Muscle of back (tissue), 13 donors: ENCODE measurements at places on chromosomes 4 and X. TPM values are rescaled to one million over a fixed set of nuclear protein-coding genes. Genes with fewer than 3 reads are reported as not detected.
A peak's percentile ranks its signal among the peaks of the same experiment; 100 is the strongest.

- peak; percentile 79 for DNase-seq
These were observed 139.0 kb downstream of the ATP10D start for GRCh38 chr4:47624031-47624441.

DNA sequence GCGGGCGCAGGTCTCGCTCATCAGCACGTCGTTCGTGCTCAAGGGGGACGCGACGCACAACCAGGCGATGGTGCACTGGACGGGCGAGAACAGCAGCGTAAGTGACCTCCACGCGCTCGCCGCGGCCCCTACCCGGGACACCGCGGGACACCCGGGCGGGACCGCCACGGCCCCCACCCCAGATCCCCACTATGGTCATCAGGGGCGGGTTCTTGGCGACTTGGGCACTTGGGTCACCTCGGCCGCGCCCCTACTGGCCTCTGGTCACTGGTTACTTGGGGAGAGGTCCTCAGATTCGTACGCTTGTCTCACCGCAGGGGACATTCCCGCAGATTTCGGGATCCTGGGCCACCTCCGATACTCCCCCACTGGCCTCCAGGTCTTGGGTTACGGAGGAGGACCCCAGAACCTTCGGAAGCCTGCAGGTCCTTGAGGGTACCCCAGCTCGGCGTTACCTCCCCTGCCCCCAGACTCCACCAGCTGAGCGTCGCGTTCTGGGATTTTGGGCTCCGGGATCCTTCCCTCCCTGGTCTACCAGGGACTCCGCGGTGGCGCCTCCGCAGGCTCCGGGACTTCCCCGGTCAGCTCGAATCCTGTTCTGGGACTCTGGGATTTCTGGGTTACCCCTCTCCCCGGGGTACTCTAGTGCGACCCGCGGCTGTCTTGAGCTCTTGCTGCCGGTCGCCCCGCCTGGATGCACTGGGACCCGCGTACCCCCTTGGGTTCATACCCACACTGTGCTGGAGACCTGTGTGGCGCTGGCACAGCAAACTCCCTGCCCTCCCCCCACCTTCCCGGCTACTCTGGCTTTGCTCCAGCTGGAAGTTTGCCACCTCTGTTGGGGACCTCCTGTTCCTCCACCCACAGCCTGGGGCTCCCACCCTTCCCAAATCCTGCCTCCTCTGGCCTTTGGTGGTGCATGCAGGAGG, 956 bp downstream of the SORCS2 start:
- DNase-seq, result no peak

- no peak for DNase-seq
These were observed 10.2 kb upstream of the RHOH start for GRCh38 chr4:40186665-40187014.

Gene LRIT3
- polyA plus RNA-seq, result 0.21 TPM

DNA sequence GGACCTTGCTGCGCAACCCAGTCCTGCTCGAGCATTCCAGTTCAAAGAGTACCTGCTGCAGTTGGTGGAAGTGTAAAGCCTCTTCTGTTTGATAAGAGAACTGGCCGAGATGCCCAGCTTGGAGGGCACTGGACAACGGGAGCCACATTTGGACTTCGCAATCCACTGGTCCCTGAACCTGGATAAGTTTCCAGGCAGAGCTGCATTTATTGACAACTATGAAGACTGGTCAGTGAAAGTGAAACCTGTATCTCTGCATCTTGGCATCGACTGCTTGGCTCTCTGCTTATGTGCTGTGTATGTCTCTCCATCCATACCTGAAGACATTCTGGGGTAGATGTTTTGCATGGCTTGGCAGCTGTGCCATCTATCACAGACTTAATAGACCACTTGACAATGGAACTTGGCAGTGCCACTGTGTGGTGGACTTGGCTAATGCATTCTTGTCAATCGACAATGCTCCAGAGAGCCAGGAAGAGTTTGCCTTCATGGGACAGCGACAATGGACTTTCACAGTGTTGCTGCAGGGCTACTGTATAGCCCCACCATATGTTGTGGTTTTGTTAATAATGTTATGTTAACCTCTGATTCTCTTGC, 43.5 kb upstream of the ZBTB33 start:
- no peak for DNase-seq

DNA sequence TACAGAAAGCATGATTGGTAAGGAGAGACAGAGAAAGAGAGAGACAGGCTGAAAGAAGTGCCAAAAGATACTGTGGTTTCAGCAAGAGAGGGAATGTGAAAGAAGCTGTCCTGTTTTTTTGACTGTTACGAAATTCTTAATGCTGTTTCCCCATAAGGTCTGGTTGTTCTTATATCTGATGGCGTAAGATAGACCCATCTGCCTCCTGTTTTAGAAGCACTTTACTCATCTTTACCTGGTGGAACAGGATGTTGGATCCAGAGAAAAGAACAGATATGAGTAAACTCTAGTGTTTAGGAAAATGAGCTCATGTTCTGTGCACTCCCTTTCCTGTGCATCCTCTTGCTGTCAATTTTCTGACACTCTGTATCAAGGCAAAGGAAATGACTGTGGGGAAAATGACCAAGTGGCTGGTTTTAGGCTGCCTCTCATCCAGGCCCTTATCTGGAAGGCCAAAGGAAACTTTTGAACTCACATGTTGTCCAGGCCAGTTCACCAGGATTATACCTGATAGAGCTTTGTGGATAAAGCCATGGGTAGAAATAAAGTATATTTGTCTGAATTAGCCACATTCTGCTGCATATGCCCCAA, 311.7 kb upstream of the HTR2C start:
- no peak for DNase-seq

- peak; percentile 60 for DNase-seq
These were observed 759 bp downstream of the ZC4H2 start for GRCh38 chrX:64975491-64975890.

GRCh38 chr4:19134685-19135084, 1113.1 kb upstream of the LCORL start:
- DNase-seq, result no peak

GRCh38 chr4:149801416-149801815, 14.2 kb downstream of the IQCM start:
- no peak for DNase-seq

Gene OPRPN
- polyA plus RNA-seq, result not detected

DNA sequence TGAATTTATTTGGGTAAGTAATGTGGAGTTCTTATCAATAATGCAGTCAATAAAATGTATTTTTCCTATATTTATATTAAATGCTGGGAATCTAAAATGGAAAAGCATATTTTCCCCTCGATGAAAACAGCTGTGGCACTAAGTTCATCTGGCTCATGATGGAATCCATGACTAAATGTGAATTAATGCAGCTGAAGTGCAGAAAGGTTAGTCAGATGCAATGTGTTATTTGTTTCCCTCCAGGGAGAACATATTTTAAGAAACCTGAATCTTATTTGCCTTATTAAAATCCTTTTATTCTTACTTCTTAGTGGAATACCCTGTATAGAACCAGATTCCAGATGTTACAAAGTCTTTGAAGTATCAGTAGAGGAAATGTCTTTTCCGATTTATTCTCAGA, 247.9 kb downstream of the ARHGAP24 start:
- DNase-seq, result no peak

DNA sequence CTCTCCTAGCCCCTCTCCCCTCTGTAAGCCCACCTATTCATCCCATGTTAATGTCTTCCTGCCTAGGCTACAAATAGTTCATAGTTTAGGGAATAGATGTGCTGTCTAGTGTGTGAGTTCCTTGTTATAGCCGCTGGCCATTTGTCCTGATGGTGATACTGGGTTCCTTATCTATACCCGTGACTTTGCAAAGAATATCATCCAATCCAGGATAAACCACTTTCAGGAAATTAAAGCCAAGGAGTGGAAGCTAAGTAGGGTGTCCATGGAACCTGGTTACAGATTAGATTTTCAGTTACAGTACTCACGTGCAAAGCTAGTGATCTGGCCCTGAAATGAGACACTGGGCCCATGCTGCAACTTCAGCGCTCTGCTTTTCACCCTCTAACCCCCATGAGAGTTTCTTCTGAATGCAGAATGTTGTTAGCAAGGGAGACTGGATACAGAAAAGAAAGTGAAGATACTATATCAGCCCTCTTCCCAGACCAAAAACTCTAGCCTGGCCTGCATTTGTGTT, 111.4 kb downstream of the TMEM164 start:
- DNase-seq, result no peak

DNA sequence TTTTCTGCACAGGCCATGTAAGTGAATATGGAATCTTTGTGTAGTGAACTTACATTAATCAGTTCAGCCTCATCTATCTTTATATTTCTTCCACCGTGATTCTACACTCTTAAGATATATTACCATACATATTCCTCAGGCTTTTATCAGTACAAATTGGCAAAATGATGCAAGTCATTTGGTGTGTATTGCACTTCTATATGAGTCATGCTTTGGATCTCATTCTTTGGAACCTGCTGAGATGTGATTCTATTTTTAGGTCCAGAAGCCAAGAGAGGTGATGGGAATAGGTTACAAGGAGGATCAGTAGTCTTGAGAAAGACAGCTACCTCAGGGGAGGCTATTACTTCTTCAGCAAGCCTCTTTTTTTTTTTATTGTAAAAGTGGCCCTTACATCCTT, 204.4 kb downstream of the ZNF330 start:
- no peak for DNase-seq

- DNase-seq, result no peak
These were observed 552.6 kb upstream of the INTU start for GRCh38 chr4:127080141-127080540.

Gene NUDT10
- 1.9 TPM for polyA plus RNA-seq

Gene C4orf51
- polyA plus RNA-seq, result not detected

- no peak for DNase-seq
These were observed 595.5 kb downstream of the RAPGEF2 start for GRCh38 chr4:159698336-159698735.

- DNase-seq, result peak; percentile 82
These were observed 134.3 kb downstream of the GUCY2F start for GRCh38 chrX:109347632-109348031.

DNA sequence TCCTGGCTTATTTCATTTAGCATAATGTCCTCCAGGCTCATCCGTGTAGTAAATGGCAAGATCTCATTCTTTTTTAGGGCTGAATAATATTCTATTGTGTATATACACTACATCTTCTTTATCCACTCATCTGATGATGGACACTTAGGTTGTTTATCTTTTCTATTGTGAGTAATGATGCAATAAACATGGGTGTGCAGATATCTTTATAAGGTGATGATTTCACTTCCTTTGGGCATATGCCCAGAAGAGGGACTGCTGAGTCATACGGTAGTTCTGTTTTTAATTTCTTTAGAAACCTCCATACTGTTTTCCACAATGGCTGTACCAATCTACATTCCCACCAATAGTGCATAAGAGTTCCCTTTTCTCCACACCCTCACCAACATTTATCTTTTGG, 317.6 kb upstream of the CNKSR2 start:
- DNase-seq, result no peak

DNA sequence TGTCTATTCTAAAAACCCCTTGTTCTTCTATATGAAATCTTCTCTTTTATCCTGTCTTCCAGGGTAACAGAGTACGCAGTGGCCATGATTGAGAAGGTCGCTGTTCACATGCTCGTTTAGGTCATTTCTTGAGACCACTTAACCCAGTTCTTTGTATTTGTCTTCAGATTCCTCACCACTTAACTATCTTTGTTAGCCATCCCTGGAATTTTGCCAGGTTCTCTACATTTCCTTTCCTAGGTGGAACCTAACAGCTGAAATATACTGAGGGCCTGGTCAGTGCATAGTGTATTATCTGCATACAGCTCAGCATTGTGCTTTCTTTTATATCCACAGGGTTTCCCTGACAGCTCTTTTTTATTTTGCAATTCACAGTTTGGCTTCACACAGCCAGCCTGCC, 148.9 kb upstream of the GALNT7 start:
- no peak for DNase-seq

DNA sequence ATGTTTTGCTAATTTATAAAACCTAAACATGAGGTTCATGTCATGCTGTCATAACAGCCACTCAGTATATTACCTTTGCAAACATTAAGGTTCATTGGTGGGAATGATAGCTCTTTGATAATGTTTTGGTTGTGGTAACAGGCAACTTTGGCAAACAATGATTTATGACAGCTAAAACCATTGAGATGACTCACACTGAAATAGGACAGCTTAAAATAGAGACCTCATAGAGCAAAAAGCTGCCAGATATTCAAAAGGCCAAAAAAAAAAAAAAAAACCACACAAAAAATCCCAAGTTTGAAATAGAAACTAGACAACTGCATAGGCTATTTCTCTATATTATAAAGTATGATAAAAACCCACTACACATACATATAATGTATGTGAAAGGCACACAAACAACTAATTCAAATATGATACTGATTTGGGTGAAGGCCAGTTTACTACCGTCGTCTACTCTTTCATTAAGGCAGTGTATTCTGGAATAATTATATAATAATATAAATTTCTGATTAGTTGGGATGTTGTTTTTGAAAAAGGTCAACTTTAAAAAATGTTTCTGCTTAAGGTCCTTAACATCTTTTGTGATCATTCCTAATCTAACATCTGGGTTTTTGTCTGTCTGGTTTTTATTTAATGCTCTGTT, 646.0 kb upstream of the PITX2 start:
- DNase-seq, result no peak

DNA sequence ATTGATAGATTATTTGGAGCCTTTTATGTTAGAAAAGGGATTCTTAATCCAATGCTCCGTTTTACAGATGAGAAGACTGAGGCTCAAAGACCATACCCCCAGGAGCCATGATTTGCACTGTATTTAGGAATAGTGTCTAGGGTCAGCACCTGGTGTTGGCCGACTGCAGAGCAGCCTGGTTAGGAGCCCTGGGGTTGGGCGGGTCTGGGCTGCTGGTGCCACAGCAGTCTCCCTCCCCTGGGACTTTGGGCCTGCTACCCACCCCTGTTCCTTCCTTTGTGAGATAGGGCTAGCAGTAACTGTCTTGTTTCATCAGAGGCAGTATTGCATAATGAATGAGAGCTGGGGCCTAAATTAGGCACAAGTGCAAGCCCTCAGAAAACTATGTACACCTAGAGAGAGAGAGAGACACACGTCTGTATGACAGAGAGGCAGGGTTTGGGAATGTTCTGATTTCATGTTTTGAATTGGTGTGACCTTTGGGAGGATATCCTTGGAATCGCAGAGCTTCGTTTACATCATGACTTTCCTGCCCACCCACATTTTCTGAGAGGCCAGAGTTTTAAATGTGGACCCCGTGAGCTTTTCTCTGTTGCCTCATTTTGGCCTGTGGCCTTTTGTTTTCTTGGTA, 111.7 kb downstream of the PTTG2 start:
- DNase-seq, result no peak

GRCh38 chr4:138494931-138495330, 252.8 kb upstream of the SLC7A11 start:
- no peak for DNase-seq

Gene CPXCR1
- not detected for polyA plus RNA-seq

DNA sequence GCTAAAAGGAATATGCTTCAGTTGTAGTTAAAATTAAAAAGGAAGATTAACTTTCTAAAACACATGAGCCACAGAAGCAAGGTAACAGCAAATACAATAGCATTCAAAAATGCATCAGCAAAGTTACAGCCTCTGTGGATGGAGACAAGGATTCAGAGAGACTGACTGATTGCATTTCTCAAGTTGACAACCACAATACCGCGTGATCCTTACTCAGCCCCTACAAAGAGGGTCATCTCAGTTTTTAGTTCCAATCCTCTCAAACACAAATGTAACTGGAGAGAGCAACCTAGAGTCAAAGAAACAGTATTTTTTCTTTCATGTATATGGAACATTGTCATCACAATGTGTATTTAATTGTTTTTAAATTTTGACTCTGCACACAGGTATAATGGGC, 14.2 kb upstream of the C1QTNF7 start:
- DNase-seq, result no peak

- DNase-seq, result no peak
These were observed 117.6 kb upstream of the RASGEF1B start for GRCh38 chr4:81589262-81589661.
